ENCODE measurements at places on chromosomes 4 and X. TPM values are rescaled to one million over a fixed set of nuclear protein-coding genes. Genes with fewer than 3 reads are reported as not detected.

The DGKK gene
- polyA plus RNA-seq, result not detected

- DNase-seq, result no peak
Measured at GRCh38 chr4:58093352-58093751, 983.2 kb upstream of the IGFBP7 start.

- peak; percentile 44 for DNase-seq
Measured at GRCh38 chr4:19309378-19309777, 942.3 kb upstream of the SLIT2 start.

The FRMPD4 gene
- 0.58 TPM for polyA plus RNA-seq

The LONRF3 gene
- 1.5 TPM for polyA plus RNA-seq
